Ammon's horn (tissue), 1 donor: ENCODE measurements at places on chromosomes 11 and 22.

GRCh38 chr11:123382555-123383074 lies 47.5 kb upstream of the GRAMD1B start:
- no peak for DNase-seq

GRCh38 chr11:78343303-78343702 lies 74.3 kb downstream of the GAB2 start:
- no peak for DNase-seq

- no peak for DNase-seq
These were observed 1.2 kb downstream of the JAML start for GRCh38 chr11:118223570-118223969.

DNA sequence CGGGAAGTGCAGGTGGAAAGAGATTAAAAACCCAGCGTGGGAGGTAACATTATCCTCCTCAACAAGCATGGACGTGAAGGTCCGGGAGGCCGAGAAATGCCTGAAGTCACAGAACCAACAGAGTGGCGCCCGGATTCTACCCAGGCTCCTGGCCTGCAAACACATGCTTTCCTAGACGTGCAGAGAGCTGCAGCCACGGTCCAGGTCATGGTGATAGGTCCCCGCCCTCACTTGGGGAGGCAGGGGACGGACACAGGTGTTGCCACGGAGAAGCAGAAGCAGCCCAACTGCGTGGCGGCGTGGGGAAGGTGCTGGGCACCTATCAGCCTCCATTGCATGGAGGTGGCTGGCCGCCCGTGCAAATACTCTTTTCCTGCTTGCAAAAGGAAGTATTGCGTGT lies 148.8 kb downstream of the MPPED1 start:
- DNase-seq, result no peak

GRCh38 chr11:22084056-22084455 lies 108.8 kb upstream of the ANO5 start:
- DNase-seq, result no peak

DNA sequence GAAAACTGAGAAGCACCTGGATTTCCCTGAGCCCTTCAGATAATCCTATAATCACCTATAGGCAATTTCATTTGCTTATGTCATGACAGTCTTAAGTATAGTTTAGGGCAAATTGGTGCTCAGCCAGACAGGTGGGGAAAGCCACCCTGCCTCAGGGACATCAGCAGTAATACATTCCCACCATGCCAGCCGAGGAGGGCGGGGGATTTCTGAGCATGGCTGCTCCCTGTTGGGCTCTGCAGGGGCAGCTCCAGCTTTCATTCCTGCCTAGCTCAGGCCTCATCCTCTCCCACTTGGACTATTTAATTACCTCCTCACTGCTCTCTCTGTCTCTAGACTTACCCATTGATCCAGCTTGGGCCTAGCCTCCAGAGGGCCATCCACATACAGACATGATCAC lies 9.0 kb upstream of the DRD2 start:
- no peak for DNase-seq

GRCh38 chr11:106167085-106167484 lies 89.6 kb downstream of the AASDHPPT start:
- DNase-seq, result no peak

GRCh38 chr11:47510209-47510608 lies 42.7 kb downstream of the CELF1 start:
- no peak for DNase-seq

- DNase-seq, result no peak
These were observed 3.7 kb downstream of the APOL2 start for GRCh38 chr22:36235585-36235984.

DNA sequence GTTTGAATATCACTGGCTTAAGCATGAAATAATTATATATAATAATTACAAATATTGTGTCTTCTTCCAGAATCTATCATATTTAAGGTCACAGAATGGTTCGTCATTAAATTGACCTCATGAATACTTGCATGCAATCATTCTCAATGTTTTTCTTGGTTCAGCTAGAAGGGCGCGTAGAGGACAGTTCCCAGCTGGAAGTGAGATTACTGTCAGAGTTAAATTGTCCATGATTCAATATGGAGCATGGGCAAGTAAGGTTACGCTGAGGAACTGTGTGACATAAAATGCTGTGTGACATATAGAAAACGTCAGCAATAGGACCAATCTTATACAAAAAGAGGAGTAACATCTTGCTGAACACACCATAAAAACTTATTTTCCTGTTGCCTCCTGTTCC lies 2423.5 kb upstream of the RAG2 start:
- no peak for DNase-seq

GRCh38 chr11:118334745-118335144 lies 7.8 kb downstream of the CD3D start:
- no peak for DNase-seq

- no peak for DNase-seq
These were observed 1.7 kb downstream of the RASL10A start for GRCh38 chr22:29313576-29314466.

GRCh38 chr11:117092951-117093590 lies 5.2 kb downstream of the SIK3 start:
- no peak for DNase-seq
